ENCODE measurements at places on chromosomes 13 and 19. TPM values are rescaled to one million over a fixed set of nuclear protein-coding genes. Genes with fewer than 3 reads are reported as not detected.
A peak's percentile ranks its signal among the peaks of the same experiment; 100 is the strongest.

GRCh38 chr19:50377517-50377916 lies 1.3 kb downstream of the NR1H2 start:
- H3K27ac ChIP-seq: peak overlapping the region; percentile 92
- H3K4me1 ChIP-seq: peaks cover 24% of the 10 kb centered on the region
- peak overlapping the region; percentile 97 for H3K4me3 ChIP-seq
- peaks cover 12% of the 10 kb centered on the region for H3K36me3 ChIP-seq

GRCh38 chr13:38166116-38166515 lies 183.5 kb upstream of the UFM1 start:
- H3K27me3 ChIP-seq: no peaks in the 10 kb centered on the region
- peaks cover 4% of the 10 kb centered on the region for H3K4me1 ChIP-seq
- no peak overlapping the region for H3K27ac ChIP-seq
- no peaks in the 10 kb centered on the region for H3K36me3 ChIP-seq

Gene LHB
- not detected for total RNA-seq

- no peak for DNase-seq
- H3K36me3 ChIP-seq: no peaks in the 10 kb centered on the region
- H3K27ac ChIP-seq: no peak overlapping the region
- peaks cover 29% of the 10 kb centered on the region for H3K27me3 ChIP-seq
- H3K4me1 ChIP-seq: peaks cover 6% of the 10 kb centered on the region
Measured at GRCh38 chr19:55451965-55452748, 9.1 kb upstream of the SHISA7 start.

DNA sequence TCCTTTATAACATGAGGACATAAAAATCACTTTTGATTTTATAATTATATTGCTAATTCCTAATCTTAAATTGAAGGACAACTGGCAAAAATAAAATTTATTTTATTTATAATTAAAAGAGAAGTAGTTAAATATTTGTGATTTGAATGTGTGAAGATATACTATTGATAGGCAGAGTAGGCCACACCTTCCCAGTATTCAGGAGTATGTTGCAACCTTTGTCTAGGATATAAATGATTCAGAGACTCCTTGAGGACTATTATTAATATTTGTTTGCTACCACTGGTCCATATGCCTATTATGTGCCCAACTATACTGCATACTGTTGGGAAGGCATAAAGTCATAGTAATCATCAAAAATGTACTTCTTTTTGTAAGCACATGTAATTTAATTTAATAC lies 94.2 kb downstream of the CDADC1 start:
- no peaks in the 10 kb centered on the region for H3K4me1 ChIP-seq
- H3K27me3 ChIP-seq: no peaks in the 10 kb centered on the region
- no peaks in the 10 kb centered on the region for H3K36me3 ChIP-seq

DNA sequence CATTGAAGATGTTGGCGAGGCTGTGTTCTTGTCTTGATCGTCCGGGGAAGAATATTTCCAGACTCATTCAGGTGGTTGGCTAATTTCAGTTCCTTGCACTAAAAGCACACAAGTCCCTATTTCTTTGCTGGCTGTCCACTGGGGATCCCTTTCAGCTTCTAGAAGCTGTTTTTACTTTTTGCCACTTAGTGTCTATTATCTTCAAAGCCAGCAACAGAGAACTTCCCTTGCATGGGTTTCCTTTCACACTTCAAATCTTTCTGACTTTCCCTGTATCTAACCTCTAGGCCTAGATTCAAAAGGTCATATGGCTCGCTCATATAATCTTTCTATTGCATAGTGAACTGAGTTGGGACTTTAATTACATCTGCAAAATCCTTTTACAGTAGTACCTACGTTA lies 215.3 kb upstream of the PCDH9 start:
- no peak overlapping the region for H3K4me3 ChIP-seq
- H3K27me3 ChIP-seq: no peaks in the 10 kb centered on the region
- H3K27ac ChIP-seq: no peak overlapping the region
- no peaks in the 10 kb centered on the region for H3K36me3 ChIP-seq
- H3K4me1 ChIP-seq: no peaks in the 10 kb centered on the region

Gene CACNA1A
- total RNA-seq: 0.26 TPM

Measured in natural killer cell treated with Interleukin-12 subunit alpha and Interleukin-12 subunit beta and Interleukin-15 and Interleukin-18, amount 100 ng/mL, for 72 hours (primary cell).